B cell (primary cell): ENCODE measurements at places on chromosomes 1 and 21.

DNA sequence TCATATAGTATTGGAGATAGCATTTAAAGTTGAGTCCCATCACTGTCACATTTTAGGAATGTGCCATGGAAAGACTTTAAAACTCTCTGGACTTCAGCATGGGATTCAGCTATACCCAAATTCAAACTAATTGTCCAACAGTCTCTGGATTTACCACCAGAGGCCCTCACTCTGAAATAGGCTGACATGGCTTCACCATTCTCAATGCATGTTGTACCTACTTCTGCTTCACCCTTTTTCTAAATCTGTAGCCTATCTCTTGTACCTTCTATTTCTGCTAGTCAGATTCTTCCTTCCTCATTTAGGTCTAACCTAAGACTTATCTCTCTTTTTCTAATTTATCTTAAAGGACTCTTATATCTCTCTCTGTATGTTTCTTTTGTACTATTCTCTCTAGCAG, 512.7 kb upstream of the ZRANB2 start:
- H3K4me1 ChIP-seq: no peaks in the 10 kb centered on the region
- H3K27ac ChIP-seq: no peak overlapping the region
- H3K4me3 ChIP-seq: no peak overlapping the region
- H3K27me3 ChIP-seq: no peaks in the 10 kb centered on the region
- no peak for DNase-seq

- H3K4me3 ChIP-seq: no peak overlapping the region
- no peaks in the 10 kb centered on the region for H3K36me3 ChIP-seq
These were observed 99.6 kb downstream of the DDX20 start for GRCh38 chr1:111855260-111855659.

GRCh38 chr1:193355626-193356025, 169.2 kb upstream of the B3GALT2 start:
- no peaks in the 10 kb centered on the region for H3K27me3 ChIP-seq
- no peak overlapping the region for H3K27ac ChIP-seq
- H3K4me3 ChIP-seq: no peak overlapping the region
- DNase-seq: no peak
- H3K4me1 ChIP-seq: no peaks in the 10 kb centered on the region

GRCh38 chr1:226641671-226642231, 93.2 kb downstream of the STUM start:
- no peak for DNase-seq
- peaks cover 71% of the 10 kb centered on the region for H3K36me3 ChIP-seq
- H3K4me3 ChIP-seq: no peak overlapping the region

DNA sequence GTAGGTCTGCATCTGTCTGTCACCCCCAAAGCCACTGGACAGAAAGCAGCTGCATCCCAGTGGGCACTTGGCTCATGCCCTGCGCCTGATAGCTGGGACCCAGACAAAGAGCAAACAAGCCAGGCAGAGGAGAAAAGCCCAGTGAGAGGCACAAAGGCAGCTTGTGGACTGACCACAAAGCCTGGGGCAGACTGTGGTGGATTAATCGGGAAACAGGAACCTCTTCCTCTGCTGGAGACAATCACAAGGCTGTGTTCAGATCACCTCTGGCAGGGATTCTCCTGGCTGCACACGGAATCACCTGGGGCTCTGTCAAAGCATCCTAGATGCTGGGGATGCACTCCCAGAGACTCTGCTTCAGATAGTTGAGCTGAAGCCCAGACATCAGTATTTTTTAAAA, 15.2 kb upstream of the GJB5 start:
- H3K27ac ChIP-seq: no peak overlapping the region
- no peaks in the 10 kb centered on the region for H3K4me1 ChIP-seq
- no peak overlapping the region for H3K4me3 ChIP-seq
- DNase-seq: no peak

DNA sequence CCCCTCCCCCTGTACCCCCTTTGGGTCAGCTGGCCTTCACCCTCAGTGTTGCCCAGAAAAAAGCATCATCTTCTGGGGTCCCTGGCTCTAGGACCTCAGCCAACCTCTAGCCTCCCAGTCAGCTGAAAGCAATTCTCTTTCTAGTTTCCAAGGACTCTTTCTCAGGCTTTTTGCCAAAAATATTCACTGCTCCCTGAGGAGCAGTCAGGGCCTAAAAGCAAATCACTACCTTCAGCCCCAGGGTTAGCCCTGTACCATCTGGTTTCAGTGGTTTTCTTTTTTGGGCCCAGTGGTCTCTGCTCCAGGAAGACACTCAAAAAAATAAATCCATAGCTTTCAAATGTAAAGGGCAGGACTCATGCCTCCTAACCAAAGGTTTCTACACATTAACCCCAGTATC, 3.1 kb upstream of the LMOD1 start:
- no peak overlapping the region for H3K4me3 ChIP-seq
- no peak overlapping the region for H3K27ac ChIP-seq
- H3K4me1 ChIP-seq: peaks cover 13% of the 10 kb centered on the region
- H3K27me3 ChIP-seq: peaks cover 23% of the 10 kb centered on the region
- H3K36me3 ChIP-seq: no peaks in the 10 kb centered on the region

DNA sequence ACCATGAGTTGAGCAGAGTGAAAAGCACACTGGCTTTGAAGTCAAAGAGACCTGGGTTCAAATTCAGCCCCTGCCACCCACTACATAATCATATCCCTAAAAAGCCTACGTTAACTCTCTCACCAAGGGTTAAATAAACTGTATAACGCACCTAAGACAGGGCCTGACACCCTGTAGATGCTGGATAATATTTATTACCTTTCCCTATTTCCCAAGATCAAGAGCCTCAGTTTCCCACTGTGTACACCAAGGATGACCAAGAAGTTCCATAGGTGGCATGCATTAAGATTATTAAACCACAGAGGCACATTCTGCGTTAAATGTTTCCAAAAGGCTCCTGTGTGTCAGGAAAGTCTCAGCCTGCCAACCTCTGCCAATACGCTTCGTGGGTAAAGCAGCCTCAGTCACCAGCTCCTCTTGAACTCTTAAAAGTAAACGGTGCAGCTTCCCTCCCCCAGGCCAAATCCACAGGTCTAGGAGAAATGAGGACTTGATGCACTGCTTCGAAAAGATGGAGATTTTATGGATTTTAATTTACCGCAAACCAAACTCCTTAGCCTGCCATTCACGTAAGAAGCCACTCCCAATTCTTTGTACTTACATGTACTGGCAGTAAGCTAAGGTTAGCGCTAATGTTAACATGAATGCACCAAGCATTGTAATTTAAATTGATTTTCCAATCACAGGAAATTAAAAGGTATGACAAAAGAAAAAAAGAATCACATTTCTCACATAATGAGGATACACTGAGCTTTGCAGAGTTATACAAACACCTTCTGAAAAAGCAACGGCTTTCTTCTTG, 2.6 kb downstream of the USP24 start:
- H3K36me3 ChIP-seq: no peaks in the 10 kb centered on the region
- peak; percentile 43 for DNase-seq
- peaks cover 65% of the 10 kb centered on the region for H3K4me1 ChIP-seq
- peak overlapping the region; percentile 43 for H3K4me3 ChIP-seq
- peak overlapping the region; percentile 95 for H3K27ac ChIP-seq

- H3K36me3 ChIP-seq: no peaks in the 10 kb centered on the region
- H3K27ac ChIP-seq: no peak overlapping the region
- H3K4me1 ChIP-seq: no peaks in the 10 kb centered on the region
These were observed 123.1 kb upstream of the PTGFR start for GRCh38 chr1:78367700-78368099.

- no peak for DNase-seq
- no peak overlapping the region for H3K4me3 ChIP-seq
- H3K4me1 ChIP-seq: no peaks in the 10 kb centered on the region
- no peaks in the 10 kb centered on the region for H3K36me3 ChIP-seq
- no peak overlapping the region for H3K27ac ChIP-seq
These were observed 5.4 kb upstream of the WDR47 start for GRCh38 chr1:109047339-109047738.

DNA sequence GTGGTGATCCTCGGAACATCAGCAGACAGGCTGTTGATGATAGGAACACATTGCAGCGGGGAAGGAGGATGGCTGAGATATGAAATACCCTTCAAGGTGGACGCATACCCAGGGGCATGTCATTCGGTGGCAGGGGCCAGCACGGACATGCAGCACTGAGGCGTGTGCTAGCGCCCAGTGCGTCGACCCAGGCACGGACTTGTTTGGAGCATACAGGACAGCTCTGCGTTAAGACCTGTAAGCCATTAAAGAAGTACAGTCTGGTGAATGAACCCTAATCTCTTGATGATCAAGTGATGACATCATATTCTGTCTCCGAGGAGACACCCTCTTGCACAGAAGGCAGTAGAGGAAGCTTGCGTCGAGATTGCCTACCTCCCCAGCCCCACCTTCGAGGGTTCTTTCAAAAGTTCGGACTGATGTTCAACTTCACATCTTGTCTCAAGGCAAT, 63.6 kb upstream of the KIF26B start:
- H3K4me1 ChIP-seq: no peaks in the 10 kb centered on the region
- no peak overlapping the region for H3K27ac ChIP-seq
- H3K27me3 ChIP-seq: no peaks in the 10 kb centered on the region
- no peaks in the 10 kb centered on the region for H3K36me3 ChIP-seq
- H3K4me3 ChIP-seq: no peak overlapping the region

DNA sequence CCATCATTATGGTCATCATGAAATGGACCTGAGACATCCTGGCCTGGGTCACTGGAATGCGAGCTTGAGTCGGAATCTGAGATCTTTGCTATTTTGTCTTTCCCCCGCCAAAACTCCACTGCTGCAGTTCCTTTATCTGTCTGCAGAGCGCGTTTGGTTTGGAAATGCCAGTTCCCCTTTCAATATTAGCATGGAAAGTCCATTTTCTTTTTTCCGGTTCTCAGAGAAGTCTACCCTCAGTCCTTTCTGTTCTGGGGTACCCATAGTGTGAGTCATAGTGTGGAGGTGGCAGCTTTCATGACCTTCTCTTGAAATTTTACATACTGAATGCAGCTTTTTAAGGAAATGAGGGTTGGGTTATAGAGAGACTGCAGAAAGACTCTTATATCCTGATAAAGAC, 14.6 kb downstream of the CACNA1E start:
- H3K27ac ChIP-seq: no peak overlapping the region
- no peak for DNase-seq
- no peaks in the 10 kb centered on the region for H3K36me3 ChIP-seq
- H3K4me3 ChIP-seq: no peak overlapping the region
- H3K4me1 ChIP-seq: no peaks in the 10 kb centered on the region

DNA sequence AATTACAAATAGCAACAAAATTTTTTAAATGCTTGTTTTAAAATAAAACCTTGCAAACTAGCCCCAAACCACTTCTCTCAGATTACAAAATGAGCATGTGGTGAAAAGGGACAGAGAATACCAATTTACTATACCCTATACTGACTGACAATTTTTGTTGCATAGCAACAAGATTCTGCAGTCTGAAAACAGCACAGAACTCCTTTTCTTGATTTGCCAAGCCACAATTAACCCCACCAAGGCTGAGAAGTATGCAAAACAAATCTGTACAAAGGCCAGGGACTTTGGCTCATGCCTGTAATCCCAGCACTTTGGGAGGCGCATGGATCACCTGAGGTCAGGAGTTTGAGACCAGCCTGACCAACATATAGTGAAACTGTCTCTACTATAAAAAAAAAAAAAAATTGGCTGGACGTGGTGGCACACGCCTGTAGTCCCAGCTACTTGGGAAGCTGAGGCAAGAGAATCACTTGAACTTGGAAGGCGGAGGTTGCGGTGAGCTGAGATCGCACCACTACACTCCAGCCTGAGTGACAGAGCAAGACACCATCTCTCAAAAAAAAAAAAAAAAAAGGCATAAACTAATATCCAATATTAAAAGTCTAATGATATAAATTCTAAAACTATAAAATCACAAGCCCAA, 21.8 kb downstream of the ENAH start:
- DNase-seq: no peak
- no peaks in the 10 kb centered on the region for H3K36me3 ChIP-seq
- H3K4me3 ChIP-seq: no peak overlapping the region

- no peaks in the 10 kb centered on the region for H3K36me3 ChIP-seq
- no peak for DNase-seq
- H3K4me1 ChIP-seq: no peaks in the 10 kb centered on the region
- no peaks in the 10 kb centered on the region for H3K27me3 ChIP-seq
- H3K27ac ChIP-seq: no peak overlapping the region
These were observed 613.7 kb upstream of the B3GALT2 start for GRCh38 chr1:193799948-193800690.

GRCh38 chr1:6179564-6180175, 451 bp downstream of the CHD5 start:
- no peak for DNase-seq
- H3K27me3 ChIP-seq: peaks cover 29% of the 10 kb centered on the region
- peaks cover 18% of the 10 kb centered on the region for H3K4me1 ChIP-seq
- no peak overlapping the region for H3K27ac ChIP-seq
- no peak overlapping the region for H3K4me3 ChIP-seq
- no peaks in the 10 kb centered on the region for H3K36me3 ChIP-seq

DNA sequence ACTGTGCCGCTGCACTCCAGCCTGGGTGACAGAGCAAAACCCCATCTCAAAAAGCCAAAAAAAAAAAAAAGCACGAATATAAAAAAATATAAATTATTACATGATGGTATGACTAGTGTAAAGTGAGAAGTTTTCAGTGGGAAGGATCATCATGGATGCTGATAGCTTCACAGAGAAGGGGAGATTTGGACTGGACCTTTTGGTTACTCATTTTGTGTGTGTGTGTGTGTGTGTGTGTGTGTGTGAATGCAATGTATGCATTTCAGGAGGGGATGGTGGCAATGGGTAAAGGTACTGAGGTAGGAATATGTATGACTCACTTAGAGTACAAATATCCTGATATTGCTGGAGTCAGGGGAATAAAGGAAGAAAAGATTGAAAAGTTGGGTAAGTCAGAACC, 22.7 kb upstream of the SDE2 start:
- H3K4me3 ChIP-seq: no peak overlapping the region
- no peak overlapping the region for H3K27ac ChIP-seq
- H3K27me3 ChIP-seq: no peaks in the 10 kb centered on the region
- no peaks in the 10 kb centered on the region for H3K36me3 ChIP-seq
- no peaks in the 10 kb centered on the region for H3K4me1 ChIP-seq

DNA sequence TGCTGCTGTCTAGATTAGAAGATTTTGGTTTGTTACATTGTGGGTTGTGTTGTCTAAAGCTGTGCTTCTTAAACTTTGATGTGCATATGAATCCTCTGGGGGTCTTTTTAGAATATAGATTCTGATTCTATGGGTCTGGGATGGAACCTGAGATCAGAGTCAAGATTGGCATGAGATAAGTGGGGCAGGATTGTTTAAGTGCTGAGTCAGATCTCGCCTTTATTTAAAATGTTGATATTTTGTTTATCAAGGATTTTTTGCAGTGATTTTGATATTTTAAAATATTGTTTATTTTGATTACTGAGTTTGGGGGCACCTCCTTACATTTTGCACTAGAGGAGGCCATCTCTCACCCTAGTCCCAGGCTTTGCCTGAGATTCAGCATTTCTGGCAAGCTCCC, 114.8 kb downstream of the LAMC2 start:
- H3K27ac ChIP-seq: no peak overlapping the region
- peaks cover 4% of the 10 kb centered on the region for H3K27me3 ChIP-seq
- no peaks in the 10 kb centered on the region for H3K36me3 ChIP-seq
- no peaks in the 10 kb centered on the region for H3K4me1 ChIP-seq
